ENCODE measurements at places on chromosomes 11 and 22. TPM values are rescaled to one million over a fixed set of nuclear protein-coding genes. Genes with fewer than 3 reads are reported as not detected.

Gene ZFTA
- total RNA-seq, result 7.2 TPM

Gene SMIM35
- total RNA-seq, result not detected

Gene MMP13
- total RNA-seq, result not detected

- no peak overlapping the region for H3K4me3 ChIP-seq
- H3K36me3 ChIP-seq, result no peaks in the 10 kb centered on the region
- no peak for DNase-seq
- no peaks in the 10 kb centered on the region for H3K27me3 ChIP-seq
- no peaks in the 10 kb centered on the region for H3K4me1 ChIP-seq
These were observed 6.5 kb upstream of the BATF2 start for GRCh38 chr11:65003282-65003681.

DNA sequence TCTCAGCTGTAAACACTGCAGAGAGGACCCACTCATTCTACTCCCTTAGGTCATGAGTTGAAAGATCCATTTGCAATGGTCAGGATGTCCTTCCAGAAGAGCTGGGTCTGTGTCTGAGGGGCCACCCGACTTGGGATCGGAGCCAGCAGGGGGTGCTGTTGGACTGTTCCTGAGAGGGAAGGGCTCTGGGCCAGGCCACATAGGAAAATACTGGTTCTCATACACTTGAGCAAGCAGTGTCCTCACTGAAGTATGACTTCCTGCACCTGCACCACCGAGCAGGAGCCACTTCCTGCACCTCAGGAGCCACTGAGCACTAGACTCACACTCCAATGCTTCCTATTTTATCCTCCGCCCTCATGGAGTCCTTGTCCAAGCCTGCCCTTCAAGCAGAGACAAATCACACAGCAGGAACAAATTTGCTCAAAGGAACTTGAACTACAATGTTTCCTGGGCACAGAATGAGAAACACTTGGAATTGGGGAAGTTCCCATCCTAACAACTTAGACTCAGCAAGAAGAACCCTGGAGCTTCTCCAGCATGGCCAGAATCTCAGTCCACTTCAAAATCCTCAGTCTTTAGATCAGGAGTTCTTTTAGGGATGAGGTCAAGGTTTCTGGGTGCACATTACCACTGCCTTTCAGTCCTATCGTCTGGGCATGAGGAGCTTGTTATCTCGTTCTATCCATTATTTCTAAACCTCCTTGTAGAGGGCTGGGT, 36.6 kb upstream of the VPREB1 start:
- no peak overlapping the region for H3K27ac ChIP-seq
- H3K27me3 ChIP-seq, result no peaks in the 10 kb centered on the region
- H3K4me3 ChIP-seq, result no peak overlapping the region
- peak; percentile 70 for DNase-seq
- H3K36me3 ChIP-seq, result no peaks in the 10 kb centered on the region
- H3K4me1 ChIP-seq, result no peaks in the 10 kb centered on the region

DNA sequence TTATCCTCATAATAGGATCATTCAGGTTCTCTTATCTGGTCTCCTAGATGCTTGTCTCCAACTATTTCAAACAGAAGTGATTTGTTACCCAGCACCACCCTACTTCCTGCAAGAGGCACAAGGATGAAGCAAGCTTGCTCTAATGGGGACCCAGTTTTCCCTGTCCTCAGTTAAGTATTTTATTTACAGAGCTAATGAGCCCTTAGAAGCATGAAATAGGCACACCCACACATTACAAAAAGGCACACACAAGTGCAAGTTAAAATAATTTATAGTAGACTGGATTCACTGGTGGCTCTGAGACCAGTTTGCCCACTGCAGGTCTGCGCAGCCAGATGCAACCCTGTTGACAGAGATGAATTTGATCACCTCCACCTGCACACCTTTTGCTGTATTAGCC, 167.5 kb downstream of the KIRREL3 start:
- H3K27me3 ChIP-seq, result no peaks in the 10 kb centered on the region
- H3K4me1 ChIP-seq, result peaks cover 3% of the 10 kb centered on the region
- DNase-seq, result no peak
- no peak overlapping the region for H3K27ac ChIP-seq

DNA sequence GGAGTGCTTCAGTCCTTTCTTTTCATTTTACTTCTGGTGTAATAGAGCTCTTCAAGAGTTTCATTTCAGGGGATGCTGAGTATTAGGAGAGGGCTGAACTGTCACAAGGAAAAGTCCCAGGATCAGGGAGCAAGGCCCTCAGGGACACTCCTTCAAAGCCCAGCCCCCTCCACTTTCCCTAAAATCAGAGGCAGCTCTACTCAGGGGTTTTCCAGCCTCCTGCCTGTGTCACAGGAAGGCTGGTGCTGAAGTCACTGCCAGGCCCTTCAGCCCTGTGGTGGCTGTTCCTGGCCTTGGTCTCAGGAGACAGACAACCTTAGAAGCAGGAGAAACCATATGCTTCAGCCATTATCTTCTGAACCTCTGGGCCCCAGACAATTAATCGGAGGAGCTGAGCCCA, 36.4 kb upstream of the KIRREL3 start:
- no peaks in the 10 kb centered on the region for H3K27me3 ChIP-seq
- no peaks in the 10 kb centered on the region for H3K36me3 ChIP-seq
- no peak overlapping the region for H3K4me3 ChIP-seq
- DNase-seq, result no peak

DNA sequence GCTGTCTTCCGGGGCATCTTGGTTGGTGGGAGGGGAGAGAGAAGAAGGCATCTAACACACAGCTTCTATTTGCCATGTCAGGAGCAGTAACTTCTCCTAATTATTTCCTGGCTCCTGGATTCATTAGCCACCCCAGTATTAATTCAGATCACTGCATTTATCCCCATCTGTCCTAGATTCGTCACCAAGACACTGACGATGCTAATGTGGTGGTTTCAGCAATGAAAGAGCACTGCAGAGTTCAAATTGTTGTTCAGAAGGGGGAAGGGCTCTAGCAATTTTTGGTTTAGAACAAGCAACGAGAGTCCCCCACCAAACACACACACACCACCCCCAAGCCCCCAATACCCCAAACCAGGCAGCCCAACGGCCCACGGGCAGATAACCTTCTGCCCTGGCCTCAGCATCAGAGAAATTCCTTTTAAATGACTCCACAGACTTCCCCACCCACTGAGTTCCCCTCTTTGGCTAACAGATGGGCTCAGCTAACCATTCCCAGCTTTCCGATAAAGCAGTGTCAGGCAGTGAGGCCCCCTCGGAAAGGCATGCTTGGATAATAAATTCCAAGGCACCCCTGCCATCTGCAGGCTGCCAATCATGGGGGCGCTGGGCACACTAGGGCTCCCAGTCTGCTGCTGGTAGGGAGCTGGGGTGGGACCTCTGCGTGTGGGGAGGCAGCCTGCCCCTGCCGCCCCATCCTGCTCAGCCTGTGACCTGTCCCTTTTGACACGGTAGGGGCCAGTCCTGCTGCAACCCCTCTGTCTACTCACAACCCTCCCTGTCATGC, 453.5 kb downstream of the MIAT start:
- H3K36me3 ChIP-seq, result no peaks in the 10 kb centered on the region
- DNase-seq, result no peak
- H3K4me1 ChIP-seq, result peaks cover 4% of the 10 kb centered on the region
- no peak overlapping the region for H3K4me3 ChIP-seq
- no peak overlapping the region for H3K27ac ChIP-seq
- H3K27me3 ChIP-seq, result no peaks in the 10 kb centered on the region

GRCh38 chr11:68138237-68138636, 17.0 kb upstream of the CHKA start:
- H3K4me3 ChIP-seq, result no peak overlapping the region
- H3K27ac ChIP-seq, result no peak overlapping the region
- no peaks in the 10 kb centered on the region for H3K27me3 ChIP-seq

All from upper lobe of left lung (tissue), 6 donors.